ENCODE measurements at places on chromosomes 4 and X.

DNA sequence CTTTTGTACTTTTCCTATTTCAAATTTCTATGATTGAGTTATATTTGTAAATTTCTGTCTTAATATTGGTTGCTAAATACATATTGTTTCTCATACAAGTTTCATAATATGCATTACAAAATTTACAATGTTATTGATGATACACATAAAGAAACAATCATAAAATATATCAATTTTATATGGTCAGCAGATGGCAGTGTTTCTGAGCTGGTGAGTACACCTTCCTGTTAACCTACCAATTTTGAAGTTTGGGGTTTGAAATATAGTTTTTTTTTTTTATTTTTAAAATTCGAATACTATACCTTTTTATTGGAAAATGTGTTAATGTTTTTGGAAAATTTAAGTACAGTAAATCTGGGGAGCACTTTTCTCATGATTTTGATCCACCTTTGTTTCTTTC lies 1953.1 kb upstream of the ADGRL3 start:
- no peak for DNase-seq

- no peak for DNase-seq
Observed at GRCh38 chr4:114178392-114178791, 198.9 kb upstream of the ARSJ start.

GRCh38 chrX:40247848-40248622 lies 150.3 kb upstream of the BCOR start:
- DNase-seq, result no peak

DNA sequence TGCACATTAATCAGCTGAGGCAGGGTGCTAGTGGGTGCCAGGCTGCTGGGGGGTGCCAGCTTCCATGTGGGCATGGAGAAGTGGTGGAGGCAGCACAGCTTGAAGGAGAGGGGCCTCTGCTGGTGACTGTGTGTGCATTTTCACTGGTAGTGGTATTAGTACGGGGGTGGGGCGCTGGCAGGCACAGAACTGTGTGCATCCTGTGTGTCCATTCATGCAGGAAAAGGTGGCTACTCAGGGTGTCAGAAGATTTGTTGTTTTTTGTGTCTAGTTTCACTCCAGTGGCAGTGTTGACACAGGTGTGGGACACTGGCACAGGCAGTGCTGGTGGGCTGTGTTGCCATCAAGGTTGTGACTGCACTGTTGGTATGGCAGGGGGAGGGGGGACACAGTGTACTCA lies 1303.6 kb downstream of the FAM133A start:
- no peak for DNase-seq

- DNase-seq, result no peak
Observed at GRCh38 chr4:34731070-34731469, 1513.2 kb downstream of the ARAP2 start.

GRCh38 chr4:155889031-155889793 lies 14.3 kb upstream of the TDO2 start:
- no peak for DNase-seq

Measured in stimulated activated CD8-positive, alpha-beta memory T cell treated with anti-CD3 and anti-CD28 coated beads, Interleukin-15, amount 100 ng/mL, for 24 hours (primary cell).